Hindlimb muscle (tissue), 1 donor: ENCODE measurements at places on chromosomes 12 and 14. TPM values are rescaled to one million over a fixed set of nuclear protein-coding genes. Genes with fewer than 3 reads are reported as not detected.

DNA sequence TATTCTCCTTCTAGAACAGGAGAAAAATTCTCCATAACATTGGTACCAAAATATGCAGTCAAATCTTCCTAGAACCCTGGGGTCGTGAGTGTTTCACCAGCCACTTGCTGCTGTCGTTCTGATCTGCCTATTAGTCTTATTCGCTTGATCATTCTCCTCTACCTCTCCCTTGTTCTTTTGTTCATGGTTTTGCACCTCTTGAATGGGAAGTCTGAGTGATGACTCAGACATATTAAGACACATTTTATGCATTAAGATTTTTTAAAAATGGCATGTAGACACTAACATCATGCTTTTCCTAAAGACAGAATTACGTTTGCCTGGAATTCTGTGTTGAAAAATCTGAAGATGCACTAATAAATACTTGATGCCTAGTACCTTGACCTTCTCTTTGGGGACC lies 159.2 kb upstream of the LRIG3 start:
- no peak for DNase-seq

- no peak for DNase-seq
Observed at GRCh38 chr14:77086017-77086727, 11.9 kb upstream of the CIPC start.

GRCh38 chr12:51941011-51941581 lies 10.4 kb upstream of the ACVR1B start:
- DNase-seq: no peak

- no peak for DNase-seq
Observed at GRCh38 chr12:49671031-49671765, 36.0 kb downstream of the FMNL3 start.

DNA sequence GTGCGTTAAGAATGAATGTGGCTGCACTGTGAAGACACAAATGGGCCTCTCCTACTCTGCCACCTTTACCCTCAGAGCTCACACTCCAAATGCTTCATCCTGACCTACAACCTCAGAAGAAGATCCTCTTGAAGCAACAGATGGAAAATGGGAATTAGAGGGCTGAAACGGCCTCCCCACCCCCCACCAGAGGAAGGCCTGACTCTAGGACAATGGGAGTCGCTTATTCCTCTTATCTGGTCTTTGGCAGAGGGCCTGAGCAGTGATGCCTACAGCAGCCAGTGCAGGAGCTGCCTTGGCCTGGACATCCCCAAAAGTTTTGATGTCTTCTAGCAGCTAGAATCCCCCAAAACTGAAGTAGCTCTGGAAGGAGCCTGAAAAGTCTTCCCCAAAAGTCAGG lies 29.2 kb downstream of the BTBD7 start:
- DNase-seq: no peak

DNA sequence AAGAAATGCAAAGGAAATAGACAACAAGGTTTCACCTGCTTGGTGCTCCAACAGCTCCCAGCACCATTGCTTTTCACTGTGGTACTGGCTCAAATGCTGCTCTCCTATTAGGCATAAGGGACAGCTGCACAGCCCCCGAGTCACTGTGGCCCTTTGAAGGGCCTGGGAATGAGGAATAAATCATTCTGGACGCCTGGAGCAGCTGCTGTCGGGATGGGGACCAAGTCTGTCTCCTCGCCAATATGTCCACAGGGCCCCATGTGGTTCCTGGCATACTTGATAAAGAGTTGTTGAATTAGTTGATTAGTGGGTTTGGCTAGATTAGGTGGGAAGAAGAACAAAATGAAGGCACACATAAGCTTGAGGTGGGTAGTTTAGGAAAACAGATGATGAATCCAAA lies 13.1 kb upstream of the NGB start:
- no peak for DNase-seq

- DNase-seq: no peak
Observed at GRCh38 chr14:105938055-105938863, 411.9 kb downstream of the TMEM121 start.

DNA sequence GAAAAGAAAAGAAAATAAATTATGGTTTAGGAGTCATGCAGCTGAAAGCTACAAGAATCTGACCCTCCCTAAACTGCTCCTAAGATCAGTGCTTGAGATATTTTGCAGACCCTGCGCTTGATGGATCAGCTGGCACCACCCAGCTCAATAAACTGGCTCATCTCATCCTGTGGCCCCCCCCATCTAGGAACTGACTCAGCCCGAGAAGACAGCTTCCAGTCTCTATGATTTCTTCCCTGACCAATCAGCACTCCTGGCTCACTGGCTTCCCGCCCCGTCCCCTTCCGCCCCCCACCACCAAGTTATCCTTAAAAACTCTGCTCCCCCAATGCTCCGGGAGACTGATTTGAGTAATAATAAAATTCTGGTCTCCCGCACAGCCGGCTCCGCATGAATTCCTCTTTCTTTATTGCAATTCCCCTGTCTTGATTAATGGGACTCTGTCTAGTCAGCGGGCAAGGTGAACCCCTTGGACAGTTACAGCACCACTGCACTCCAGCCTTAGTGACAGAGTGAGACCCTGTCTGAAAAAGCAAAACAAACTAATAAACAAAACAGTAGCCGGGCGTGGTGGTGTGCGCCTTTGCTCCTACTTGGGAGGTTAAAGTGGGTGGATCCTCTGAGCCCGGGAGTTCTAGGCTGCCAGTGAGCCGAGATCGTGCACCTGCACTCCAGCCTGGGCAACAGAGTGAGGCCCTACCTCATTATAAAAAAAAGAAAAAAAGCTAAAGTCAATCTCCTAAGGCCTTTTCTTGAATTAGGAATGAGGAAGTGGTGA lies 24.5 kb upstream of the SPTLC2 start:
- no peak for DNase-seq

DNA sequence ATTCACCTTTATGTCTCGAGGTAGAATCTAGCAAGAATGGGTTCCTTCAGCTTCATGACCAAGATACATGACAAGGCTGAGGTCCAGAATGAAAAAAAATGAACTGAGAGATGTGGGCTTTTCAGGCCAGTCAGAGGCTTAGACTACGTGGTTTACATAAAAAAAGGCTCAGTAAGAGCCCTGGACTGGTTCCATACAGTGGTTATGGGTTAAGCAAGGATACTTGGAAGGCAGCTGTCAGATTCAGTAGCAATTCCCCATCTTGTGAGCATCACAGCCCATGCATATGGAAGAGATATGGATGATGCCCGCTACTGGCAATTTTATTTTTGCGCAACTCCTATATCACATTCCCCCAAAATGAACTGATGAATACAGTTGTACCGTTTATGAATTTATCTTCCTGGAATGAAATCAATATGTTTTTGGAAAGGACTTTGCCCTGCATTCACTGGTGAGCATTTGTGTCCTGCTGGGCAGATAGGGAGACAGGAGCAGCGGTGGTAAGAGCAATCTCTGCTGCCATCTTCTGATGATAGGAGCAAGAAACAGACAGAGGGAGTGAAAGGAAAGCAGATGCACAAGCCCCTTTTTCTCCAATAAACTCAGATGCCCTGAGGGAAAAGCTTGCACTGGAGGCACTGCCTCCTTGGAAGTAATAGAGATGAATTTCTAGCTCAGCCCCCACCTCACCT lies 280.4 kb downstream of the GALC start:
- DNase-seq: no peak

DNA sequence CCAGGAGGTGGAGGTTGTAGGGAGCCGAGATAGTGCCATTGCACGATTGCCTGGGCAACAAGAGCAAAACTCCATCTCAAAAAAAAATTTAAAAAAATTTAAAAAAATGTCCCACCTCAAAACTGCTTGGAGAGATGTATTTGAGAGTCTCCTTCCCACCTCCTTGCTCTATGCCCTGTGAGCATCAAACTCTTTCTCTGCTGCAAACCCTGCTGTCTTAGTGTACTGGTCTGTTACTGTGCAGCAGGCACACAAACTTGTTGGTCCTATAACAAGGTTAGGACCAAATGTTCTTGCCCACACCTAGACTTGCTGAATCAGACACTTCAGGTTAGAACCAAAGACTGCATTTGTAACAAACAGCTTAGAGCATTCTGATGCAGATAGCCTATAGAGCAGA lies 153.5 kb upstream of the FUT8 start:
- DNase-seq: no peak

- DNase-seq: peak; percentile 76
Observed at GRCh38 chr12:110224379-110225304, 56.4 kb upstream of the ATP2A2 start.

DNA sequence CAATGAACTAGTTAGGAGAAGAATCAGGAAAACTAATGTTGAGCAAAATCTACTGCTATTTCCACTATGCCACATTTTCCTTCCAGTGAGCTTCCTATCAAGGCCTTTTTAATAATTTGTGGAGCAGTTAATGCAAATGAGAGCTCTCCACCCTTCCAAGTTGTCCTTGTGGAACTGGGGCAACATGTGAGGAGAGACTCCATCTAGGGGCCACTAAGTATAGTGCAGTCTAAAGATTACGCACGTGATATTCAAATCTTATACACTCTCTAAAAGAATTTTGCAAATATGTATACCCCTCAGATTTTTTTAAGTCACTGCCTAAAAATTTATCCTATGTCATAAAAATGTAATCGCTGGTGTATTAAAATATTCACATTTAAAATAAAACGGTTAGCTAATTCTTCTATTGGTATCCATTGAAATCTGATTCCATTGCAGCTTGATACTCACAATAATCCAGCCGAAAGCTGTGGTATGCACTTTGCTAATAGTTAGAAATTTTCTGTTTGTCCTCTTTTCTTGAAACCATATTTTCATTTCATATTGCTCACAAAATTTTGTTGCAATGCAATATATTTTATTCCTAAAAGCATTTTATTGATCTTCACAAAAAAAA lies 100.1 kb downstream of the PAH start:
- no peak for DNase-seq

DNA sequence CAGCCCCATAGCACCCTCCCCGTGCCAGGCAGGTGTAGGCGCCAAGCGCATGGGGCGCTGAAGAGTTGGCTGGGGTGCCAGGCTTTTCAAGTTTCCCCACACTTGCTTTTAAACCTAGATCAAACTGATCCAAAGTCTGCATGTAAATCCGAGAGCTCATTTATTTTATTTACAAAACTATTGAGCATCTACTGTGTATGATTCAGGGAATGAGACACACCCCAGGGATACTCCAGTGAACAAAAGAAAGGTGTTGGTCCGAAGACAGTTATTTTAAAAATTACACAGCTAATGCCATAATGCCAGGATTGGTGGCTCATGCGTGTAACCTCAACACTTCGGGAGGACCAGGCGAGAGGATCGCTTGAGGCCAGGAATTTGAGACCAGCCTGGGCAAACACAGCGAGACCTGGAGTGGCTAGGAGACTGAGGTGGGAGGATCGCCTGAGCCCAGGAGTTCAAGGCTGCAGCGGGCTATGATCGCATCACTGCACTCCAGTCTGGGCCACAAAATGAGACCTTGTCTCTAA lies 780 bp upstream of the SLC41A2 start:
- DNase-seq: no peak

GRCh38 chr14:91159906-91160305 lies 46.0 kb downstream of the DGLUCY start:
- DNase-seq: no peak

DNA sequence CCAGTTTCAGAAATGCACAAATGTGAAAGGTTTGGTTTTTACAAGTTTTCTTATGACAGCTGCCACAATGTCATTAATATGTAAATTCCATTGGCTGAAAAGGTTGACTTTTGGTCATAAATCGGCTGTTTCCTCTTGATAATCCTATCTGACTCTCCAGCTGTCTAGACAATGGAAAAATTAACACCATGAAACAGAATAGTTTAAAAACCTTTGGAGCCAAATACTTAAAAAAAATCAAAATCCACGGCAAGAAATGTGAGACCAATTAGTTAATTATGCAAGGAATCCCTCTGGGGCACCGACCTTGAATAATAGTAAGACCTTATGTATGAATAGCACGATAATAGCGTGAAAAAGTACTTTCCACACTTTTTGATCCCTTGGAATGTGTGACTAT lies 138.0 kb downstream of the ZNF664 start:
- DNase-seq: no peak

DNA sequence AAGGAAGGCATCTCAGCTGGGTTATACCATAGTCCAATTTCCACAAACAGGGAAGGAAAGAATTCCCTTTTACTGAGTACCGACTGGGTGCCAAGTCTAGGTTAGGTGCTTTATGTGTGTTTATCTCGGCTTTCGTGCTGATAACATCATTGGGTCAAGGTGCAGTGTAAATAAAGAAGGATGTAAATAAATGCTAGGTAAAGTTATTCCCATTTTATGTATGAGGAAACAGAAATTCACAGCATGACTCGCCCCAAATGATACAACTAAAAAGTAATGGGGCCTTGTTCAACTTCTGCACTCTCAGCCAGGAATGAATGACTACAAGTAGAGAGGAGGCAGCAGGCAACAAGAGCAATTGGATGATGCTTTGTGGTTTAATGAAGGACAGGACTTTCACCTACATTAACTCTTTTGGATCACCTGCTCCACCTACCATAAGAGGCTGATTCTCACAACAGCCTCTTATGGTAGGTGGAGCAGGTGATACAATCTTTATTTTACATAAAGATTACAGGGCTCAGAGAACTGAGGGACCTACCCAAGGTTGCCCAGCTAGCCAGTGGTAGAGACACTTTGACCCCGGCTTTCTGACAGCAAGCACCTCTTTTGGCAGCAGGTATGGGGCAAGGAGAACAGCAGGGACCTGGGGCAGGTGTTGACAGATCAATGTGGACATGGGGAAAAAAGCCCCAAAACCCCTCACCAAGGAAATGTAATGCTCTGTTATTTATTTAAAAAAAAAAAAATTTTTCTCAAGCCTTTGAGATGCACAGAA lies 213.4 kb upstream of the NUDT4 start:
- no peak for DNase-seq

DNA sequence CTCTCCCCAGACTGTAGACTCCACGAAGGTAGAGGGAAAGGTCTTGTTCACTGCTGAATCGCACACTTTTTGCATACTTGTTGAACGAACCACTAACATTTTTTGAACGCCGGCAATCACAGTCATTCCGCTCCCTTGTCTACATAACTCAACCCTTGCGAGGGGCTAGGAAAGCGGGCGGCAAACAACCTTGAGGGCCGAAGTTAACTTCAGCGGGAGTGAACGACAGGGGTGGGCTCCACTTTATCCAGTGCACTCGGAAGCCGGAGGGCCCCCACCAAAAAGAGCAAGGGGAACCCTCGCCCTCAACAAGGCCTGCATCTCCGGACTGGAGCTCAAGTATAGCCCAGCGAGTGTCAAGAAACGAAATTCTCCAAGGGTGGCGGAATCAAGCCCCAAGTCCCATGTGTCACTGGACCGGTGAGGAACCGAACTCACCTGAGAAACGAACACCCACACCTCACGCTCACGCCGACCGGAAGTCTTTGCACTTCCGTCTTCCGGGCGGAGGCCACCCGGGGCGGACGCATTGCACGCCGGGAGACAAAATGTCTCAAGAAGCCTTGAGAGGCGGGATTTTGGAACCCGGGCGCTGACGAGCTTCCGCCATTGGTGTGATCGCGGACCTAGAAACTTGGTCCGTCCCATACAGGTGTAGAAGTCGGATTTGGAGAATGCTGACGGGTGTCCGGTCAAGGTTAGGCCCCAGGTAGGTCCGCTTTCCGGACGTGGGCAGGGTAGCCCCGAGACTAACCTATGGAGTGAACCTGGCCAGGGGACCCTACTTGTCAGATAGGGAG lies at the start of gene LLPH:
LLPH (minus strand) TSS at position 484 of the 800 bp plus-strand sequence. CDS start 1,644 bp downstream, outside the sequence.
- DNase-seq: peak; percentile 91

- no peak for DNase-seq
Observed at GRCh38 chr12:11667171-11667570, 17.7 kb downstream of the ETV6 start.

Gene TSHR
- polyA plus RNA-seq: 0.84 TPM

Gene CD163L1
- 5.5 TPM for polyA plus RNA-seq

Gene TMEM121
- 2.9 TPM for polyA plus RNA-seq

Gene NEDD8
- 176 TPM for polyA plus RNA-seq
